ENCODE measurements at places on chromosomes 5 and 9.

DNA sequence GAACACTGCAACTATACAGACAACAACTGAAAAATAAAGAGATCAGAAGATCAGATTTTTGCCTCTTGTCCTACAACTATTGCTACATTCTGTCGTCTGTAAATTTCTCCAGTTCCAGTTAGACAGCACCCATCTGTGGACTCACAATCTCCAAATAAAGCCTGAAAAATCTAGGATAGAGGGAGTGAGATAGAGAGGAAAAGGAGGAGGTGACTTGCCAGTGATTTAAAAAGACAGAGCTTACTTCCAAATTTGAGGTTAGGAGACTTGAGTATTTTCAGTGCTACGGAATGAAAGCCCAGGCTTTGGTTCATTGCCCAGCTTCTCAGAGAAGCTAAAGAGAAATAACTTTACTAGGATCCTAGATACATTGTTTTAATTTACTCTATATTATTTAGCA is 63.6 kb downstream of the PTCD2 start:
- DNase-seq: no peak

DNA sequence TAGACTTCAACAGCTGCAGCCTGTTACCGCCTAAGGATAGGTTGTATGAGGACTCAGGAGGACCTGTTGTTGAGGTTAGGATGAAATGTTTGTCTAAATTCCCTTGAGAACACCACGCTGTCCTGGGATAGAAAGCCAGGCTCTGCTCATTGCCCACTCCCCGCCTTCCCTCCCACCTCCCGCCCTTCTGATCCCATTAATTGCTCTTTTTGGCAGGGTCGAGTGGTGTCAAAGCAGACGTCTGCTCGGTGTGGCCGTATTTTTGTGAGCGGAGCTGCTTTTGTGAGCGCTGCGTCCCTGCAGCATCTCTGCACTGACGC is 62.3 kb downstream of the SPATA31C2 start:
- no peak for DNase-seq

- no peak for DNase-seq
Observed at GRCh38 chr5:62042007-62042406, 264.0 kb upstream of the KIF2A start.

DNA sequence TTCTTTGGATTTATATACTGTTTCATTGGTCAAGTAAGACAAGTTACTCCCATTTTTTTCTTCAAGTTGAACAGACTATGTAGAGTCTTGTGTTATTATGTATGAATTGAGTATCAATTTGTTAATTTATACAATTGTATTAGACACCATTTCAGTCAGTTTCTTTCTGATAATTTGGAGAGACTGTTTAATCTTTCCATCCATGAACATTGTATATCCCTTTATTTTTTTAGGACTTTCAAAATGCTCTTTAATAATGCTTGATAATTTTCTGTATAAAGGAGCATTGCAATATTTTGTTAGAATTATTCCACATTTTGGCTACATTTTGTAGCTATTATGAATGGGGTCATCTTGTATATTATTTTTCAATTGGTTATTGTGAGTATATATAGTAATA is 69.1 kb upstream of the PJA2 start:
- DNase-seq: no peak

GRCh38 chr5:44935262-44935661 is 126.5 kb downstream of the MRPS30 start:
- no peak for DNase-seq

DNA sequence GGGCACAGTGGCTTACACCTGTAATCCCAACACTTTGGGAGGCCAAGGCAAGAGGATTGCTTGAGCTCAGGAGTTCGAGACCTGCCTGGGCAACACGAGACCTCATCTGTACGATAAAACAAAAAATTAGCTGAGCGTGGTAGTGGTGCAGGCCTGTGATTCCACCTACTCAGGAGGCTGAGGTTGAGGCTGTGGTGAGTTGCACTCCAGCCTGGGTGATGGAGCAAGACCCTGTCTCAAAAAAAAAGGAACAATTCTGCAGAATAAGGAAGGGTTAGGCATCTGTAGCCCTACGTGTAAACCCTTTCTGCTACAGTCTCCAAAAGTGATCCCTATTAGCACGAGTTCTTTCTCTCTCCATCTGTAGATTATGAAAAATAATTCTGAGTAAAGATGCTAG is 19.9 kb downstream of the CDC26 start:
- no peak for DNase-seq

DNA sequence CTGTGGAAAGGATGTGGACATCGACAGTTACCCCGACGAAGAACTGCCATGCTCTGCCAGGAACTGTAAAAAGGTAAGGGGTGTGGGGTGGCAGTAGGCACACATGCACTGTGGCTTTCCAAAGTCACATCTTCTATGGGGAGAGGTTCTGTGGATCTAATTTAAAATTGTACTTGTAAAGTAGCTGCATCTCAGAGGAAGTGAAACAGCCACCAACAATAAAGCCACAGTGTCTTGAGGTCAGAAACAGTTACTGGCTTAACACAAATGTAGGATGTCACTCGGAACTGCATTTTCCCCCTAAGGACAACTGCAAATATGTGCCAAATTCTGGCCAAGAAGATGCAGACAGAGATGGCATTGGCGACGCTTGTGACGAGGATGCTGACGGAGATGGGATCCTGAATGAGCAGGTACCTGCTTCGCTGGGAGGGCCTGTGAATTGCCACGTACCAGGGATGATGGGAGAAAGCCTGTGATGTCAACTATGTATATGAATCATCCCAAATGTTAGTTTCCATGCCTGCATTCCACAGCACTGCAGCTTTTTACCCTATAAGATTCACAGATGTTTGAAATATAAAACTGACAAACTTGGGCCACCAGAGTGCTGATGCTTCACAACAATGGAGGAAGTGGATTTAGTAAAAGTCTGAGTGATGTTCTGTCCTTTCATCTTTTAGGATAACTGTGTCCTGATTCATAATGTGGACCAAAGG is 35.3 kb downstream of the THBS4 start:
- DNase-seq: no peak

GRCh38 chr9:76820431-76820830 is 56.2 kb downstream of the PCA3 start:
- DNase-seq: no peak

- no peak for DNase-seq
Observed at GRCh38 chr5:74393943-74394342, 246.6 kb downstream of the ENC1 start.

- no peak for DNase-seq
Observed at GRCh38 chr9:124045830-124046177, 34.2 kb downstream of the LHX2 start.

- no peak for DNase-seq
Observed at GRCh38 chr5:179870403-179870903, 11.8 kb upstream of the MRNIP start.

GRCh38 chr5:109611505-109611904 is 78.2 kb upstream of the MAN2A1 start:
- no peak for DNase-seq

DNA sequence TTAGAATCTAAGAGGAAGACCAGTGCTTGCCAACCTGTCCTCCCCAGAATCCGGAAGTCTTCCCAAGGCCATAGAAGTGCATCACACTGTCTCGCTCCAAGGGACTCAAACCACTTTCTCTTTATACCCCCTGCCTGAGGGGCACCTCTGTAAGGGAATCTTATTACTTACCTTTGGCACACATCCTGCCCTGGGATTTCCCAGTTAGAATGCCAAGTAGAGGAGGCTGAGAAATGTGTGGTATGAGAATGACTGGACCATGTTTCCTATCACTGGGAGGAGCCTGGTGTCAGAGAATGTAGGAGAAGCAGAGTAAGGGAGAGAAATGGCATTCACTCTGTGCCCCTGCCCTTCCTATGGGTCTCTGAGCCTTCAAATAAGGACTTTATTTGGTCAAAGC is 85.8 kb downstream of the AOPEP start:
- DNase-seq: no peak

Measured in right kidney (tissue), 9 donors.